ENCODE measurements at places on chromosomes 2 and 18. TPM values are rescaled to one million over a fixed set of nuclear protein-coding genes. Genes with fewer than 3 reads are reported as not detected.

LYG2 gene
- not detected for total RNA-seq

NEU2 gene
- not detected for total RNA-seq

MTERF4 gene
- 18.0 TPM for total RNA-seq

CHN1 gene
- total RNA-seq: 45.3 TPM

ATP6V1B1 gene
- not detected for total RNA-seq

EPHA4 gene
- total RNA-seq: 17.3 TPM

PXDN gene
- total RNA-seq: 372 TPM

TRIM43B gene
- not detected for total RNA-seq

RTP5 gene
- not detected for total RNA-seq

DSG1 gene
- total RNA-seq: not detected

ANKRD36B gene
- 20.3 TPM for total RNA-seq

ST6GAL2 gene
- 5.2 TPM for total RNA-seq

CFC1 gene
- not detected for total RNA-seq

GKN1 gene
- 0.32 TPM for total RNA-seq

TANC1 gene
- 49.9 TPM for total RNA-seq

MEP1B gene
- 0.64 TPM for total RNA-seq

OXER1 gene
- under 0.01 TPM for total RNA-seq

SPEG gene
- total RNA-seq: 48.8 TPM

PAX8 gene
- total RNA-seq: 1.3 TPM

SLC30A3 gene
- 0.32 TPM for total RNA-seq

ADGRF3 gene
- total RNA-seq: under 0.01 TPM

CCBE1 gene
- total RNA-seq: 7.4 TPM

ZBTB14 gene
- total RNA-seq: 14.2 TPM

TMEM150A gene
- total RNA-seq: 8.6 TPM

DPP4 gene
- total RNA-seq: 130 TPM

LDLRAD4 gene
- total RNA-seq: 0.97 TPM

CAPN13 gene
- total RNA-seq: not detected

PIKFYVE gene
- 46.6 TPM for total RNA-seq

ST8SIA3 gene
- not detected for total RNA-seq
